ENCODE measurements at places on chromosomes 2 and 18.

DNA sequence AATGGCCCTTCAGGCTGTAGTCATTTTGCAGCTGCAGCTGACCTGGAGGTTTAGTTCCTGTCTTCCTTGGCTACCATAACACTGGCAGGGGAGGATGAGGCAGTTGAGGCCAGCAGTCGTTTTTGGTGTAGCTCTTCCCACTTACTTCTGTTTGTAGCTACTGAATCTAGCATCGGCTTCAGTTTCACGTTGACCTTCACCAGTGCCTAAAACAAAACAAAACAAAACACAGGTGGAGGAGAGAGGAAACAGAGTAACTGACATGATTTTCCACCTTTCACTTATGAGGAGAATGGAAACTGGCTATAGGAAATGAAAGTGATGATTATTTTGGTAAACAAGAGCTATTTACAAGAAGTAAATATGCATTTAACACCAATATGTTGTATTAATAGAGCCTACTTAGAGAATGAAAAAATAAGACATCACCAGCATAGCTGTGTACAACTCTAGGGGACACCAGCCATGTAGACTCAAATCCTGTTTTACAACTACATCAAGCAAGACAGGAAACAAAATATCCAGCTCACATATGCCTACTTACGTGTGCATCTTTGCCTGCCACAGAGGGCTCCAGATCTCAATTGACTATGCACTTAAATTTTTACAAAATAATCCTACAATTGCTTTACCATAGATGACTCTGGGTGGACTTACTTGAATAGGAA, 236.9 kb downstream of the AGPS start:
- DNase-seq = no peak

DNA sequence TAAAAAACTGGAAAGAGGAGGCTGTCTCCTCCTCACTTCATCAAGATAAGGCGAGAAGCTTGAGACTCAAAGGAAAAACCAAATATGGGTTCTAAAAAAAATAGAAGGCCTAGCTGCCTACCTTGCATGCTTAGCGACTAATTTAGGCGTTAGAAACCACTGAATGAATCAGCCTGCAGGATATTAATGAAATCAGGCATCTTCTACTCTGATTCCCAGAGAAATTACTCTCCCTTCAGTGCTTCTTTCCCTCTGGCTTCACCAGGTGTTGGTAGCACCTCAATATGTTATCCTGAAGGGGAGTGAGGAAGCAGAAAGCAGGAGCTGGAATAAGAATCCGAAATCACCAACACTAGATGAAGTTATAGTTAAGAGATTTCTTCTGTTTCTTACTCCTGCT, 749.8 kb upstream of the NRXN1 start:
- DNase-seq = no peak

DNA sequence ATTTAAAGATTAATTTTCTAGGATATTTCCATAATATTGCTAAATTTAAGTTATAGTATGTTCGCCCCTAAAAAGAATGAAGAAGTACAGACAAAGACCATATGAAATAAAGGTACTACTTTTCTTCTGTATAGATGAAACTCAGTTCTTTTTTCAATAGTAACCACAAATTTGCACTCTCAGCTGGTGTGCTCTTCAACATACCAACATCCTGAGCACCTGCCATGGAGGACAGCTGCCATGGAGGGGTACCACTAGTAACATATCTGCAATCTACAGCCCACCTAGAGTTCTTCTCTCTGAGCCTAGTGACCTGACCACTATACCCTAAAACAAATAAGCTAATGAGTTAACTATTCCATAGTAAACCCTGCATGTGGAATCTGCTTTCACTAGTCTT, 36.8 kb upstream of the ERCC3 start:
- DNase-seq = no peak

DNA sequence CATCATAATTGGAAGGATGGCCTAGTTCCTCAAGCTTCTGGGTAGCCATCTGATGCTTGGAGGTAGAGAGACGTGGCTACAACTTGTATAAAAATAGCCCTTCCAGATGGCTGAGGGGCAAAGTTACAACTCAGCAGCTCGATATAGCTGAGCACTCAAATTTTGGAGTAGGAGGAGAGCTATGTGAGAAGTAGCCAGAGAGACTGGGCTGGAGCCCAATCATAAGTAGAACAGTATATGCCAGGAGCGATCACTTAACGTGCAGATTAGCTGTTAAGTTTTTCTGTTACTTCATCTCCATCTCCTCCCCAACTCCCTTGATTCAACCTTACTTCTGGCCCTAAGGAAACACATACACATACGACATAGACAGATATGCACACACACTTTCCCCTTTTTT, 28.8 kb downstream of the CNRIP1 start:
- no peak for DNase-seq

- peak; percentile 61 for DNase-seq
Observed at GRCh38 chr2:173652767-173653431, 298.2 kb downstream of the CDCA7 start.

DNA sequence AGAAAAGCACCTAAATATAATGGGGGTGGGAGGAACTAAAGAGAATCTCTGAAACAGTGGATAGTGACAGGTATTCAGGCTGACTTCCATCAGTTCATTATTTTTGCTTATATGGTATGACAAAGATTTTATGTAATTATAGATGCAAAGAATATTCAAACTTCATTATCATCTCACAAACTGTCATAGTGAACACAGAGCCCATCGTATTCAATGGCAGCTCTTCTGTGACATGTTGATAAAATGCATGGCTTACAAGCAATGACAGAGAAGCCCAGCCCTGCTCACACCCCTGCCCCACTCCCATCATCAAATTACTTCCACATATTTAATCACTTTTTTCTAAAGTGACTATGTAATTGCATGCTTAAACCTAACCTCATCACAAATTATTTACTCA, 904.3 kb downstream of the LRP1B start:
- no peak for DNase-seq

DNA sequence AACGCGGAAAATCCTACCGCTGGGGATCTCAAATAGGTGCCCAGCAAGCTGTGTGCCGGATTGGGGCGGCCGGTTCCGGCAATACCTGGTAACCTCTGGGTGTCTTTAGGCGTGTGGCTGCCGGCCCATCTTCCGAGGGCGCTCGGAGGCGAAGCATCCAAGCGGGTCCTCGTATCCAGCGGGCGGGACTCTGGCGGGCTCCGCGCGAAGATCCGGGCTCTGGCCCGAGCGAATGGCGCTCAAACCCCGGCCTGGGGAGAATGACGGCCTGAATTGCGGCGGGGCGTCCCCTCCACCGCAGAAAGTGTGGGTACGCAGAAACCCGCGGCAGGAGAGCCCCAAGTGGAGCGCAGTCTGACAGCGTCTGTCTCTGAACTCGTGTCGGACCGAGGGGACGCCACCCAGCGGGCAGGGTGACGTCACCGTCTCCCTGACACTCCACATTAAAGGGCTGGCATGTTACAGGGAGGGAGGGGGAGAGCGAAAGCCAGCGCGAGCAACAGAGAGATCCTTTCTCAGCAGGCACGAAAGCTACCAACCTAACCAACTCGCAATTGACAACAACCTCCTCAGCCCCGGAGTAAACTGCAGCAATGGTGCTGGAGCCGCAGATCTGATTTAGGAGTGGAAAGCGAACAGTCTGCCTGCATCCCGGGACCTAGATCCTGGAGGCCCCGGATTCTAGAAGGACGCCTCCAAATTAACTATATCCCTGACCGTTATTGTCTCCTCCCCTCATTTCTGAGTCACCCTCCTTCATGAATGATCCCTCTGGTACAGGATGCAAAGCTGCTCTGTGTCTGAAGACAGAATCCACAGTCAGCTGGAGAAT, at the start of gene SKOR2:
TSS of gene SKOR2 (minus strand) at position 372 of the 832 bp plus-strand sequence. CDS start 2,477 bp downstream, outside the sequence.
- DNase-seq = no peak

GRCh38 chr2:76825140-76825970, 696.8 kb downstream of the LRRTM4 start:
- DNase-seq = no peak

GRCh38 chr18:35386600-35387100, 9.5 kb upstream of the ZNF396 start:
- DNase-seq = peak; percentile 52

- DNase-seq = peak; percentile 25
Observed at GRCh38 chr2:71157124-71157793, 26.8 kb downstream of the MPHOSPH10 start.

DNA sequence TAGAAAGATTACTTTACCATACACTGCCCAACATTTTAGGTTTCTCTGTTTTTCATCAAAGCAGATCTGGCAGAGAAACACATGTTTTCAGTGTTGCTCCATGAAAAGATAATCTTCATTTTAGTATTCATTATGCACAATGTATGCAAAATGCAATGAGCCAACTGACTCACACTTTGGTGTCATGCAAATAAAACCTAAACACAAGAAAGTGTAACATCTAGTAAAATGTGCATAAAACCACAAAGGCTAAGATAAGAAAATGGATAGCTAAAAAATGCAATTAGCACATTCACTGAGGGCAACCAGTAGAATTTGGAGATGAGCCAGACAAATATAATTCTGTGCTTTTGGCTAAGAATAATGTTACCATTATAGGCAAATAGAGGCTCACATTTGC, 203.5 kb upstream of the UBE2E3 start:
- DNase-seq = no peak

DNA sequence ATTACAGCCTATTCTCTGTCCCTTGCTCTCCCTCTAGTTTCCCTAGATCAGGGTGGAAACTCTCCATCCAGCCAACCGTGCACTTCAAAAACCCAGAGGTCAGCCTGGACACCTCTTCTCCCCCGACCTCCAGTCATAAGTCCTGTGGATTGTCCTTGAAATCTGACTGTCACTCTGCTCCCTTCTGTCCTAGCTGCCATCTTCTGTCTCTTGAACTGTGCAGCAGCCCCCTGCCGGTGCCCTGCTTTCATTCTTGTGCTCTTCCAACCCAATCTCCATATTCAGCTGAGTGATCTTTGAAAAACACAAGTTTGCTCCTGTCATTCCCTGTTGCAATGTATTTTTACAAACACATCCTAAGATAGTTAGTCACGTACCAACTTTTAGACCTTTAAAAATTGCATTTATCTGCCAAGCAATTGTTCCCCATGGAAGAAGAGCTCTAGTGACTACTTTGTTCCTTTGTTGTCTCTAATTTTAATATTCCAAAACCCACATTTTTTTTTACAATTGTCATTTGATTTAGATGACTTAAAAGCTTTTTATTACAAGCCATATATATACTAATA, 254.3 kb downstream of the CAMKMT start:
- DNase-seq = no peak

- no peak for DNase-seq
Observed at GRCh38 chr2:60826111-60826510, 55.3 kb upstream of the REL start.

GRCh38 chr2:137741784-137742362, 222.4 kb upstream of the HNMT start:
- no peak for DNase-seq

DNA sequence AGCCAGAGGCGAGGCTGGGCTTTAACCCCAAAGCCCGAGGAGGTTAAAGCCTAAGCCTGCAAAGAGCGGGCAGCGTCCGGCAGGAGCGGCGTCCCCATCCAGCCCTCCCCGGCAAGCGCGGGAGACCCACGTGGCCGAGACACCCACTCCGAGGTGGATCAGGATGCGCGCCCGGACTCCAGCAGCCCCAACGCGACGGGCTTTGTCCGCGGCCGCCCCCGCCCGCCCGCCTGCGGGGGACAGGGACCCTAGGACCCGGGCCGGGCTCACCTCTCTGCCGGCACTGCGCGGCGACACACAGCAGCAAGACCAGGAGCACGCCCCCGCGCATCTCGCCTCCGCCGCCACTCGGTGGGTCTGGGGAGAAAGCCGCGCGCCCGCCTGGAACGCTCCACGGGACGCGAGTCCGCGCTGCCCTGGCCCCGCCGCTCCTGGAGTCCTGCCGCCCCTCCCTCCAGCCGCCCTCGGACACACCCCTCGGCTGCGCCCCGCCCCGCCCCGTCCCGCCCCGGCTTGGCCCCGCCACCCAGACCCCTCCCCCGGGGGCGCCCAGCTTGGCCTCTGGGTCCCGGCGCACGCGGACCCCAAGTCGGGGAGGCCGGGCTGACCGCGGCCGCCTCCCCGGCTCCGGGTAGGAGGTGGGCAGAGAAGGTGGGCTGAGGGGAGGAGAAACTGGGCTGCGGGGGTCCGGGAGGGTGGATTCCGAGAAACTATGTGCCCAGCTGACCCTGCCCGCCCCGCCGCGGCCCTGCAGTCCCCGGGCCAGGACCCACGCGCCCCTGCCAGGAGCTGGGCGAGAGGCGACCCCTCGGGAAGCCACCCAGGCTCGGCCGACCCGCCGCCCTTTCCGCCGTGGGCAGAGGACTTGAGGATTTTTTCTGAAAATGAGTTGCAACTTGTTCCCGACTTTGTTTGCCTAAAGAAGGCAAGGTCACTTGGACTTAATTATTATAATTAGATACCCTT, at the start of gene LAMA1:
TSS of gene LAMA1 (minus strand) at position 408 of the 966 bp plus-strand sequence. CDS start at position 331, 77 bp downstream.
- DNase-seq = no peak

DNA sequence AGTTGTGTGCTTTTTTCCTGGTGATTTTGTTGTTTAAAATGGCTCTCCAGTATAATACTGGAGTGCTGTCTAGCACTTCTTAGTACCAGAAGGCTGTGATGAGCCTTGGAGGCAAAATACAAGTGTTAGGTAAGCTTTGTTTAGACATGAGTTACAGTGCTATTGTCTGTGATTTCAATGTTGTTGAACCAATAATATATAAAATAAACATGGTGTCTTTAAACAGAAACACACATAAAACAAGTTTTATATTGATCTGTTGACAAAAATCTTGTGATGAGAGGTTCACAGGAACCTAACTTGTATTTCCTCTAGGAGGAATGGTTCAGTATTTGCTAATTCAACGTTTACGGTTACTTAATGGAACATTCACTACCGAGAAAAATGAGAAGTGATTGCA, 5.0 kb upstream of the FAM171B start:
- DNase-seq = no peak

DNA sequence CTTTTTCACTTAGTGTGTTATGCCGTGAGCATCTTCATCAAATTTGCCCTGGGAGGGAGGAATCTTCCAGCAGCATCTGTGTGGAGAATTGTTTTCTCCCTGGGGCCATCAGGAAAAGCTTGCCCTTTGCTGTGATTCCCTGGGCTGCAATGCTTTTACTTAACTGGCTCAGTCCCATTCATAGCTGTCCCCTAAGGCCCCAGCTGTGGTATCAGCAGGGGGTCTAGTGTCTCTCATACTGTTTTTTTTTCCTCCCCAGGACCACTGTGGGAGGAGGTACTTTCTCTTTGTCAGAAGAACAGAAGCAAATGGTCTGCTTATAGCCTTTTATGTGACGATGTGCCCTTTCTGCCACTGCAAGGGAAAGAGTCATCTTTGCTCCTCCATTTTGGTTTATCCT, 176.8 kb upstream of the CELF4 start:
- no peak for DNase-seq

- DNase-seq = no peak
Observed at GRCh38 chr18:34660572-34660971, 49.5 kb upstream of the DTNA start.

DNA sequence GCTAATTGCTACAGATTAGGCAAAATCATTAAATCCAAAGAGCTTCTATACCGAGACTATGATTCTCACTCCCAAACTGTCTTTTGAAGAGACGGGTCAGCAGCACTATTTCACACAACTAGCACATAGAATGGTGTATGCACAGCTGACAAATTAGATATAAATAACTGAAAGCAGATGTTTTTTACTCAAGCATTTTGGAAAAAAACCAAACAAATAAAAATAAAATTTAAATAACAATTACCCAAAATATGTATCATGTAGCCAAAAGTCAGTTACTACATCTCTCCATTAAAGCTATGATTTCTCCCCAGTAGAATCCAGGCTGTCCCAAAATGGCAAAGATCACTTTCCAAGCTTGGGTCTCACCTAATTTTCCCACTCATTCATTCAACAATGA, 107.9 kb downstream of the TMEM163 start:
- no peak for DNase-seq

- DNase-seq = no peak
Observed at GRCh38 chr2:33205693-33206434, 259.1 kb downstream of the LTBP1 start.

All from SW480 (cell line).